ENCODE measurements at places on chromosomes 3 and 15. TPM values are rescaled to one million over a fixed set of nuclear protein-coding genes. Genes with fewer than 3 reads are reported as not detected.

The SLC22A14 gene
- 0.29 TPM for total RNA-seq

The CLDN1 gene
- 2.2 TPM for total RNA-seq

The TNNC1 gene
- 1.5 TPM for total RNA-seq

The REC114 gene
- not detected for total RNA-seq
